ENCODE measurements at places on chromosomes 12 and 14.

GRCh38 chr12:77630344-77630743, 200.3 kb upstream of the NAV3 start:
- DNase-seq, result no peak

- DNase-seq, result no peak
Measured at GRCh38 chr12:24463375-24463774, 485.5 kb downstream of the BCAT1 start.

- DNase-seq, result no peak
Measured at GRCh38 chr12:124470806-124471205, 96.6 kb downstream of the NCOR2 start.

DNA sequence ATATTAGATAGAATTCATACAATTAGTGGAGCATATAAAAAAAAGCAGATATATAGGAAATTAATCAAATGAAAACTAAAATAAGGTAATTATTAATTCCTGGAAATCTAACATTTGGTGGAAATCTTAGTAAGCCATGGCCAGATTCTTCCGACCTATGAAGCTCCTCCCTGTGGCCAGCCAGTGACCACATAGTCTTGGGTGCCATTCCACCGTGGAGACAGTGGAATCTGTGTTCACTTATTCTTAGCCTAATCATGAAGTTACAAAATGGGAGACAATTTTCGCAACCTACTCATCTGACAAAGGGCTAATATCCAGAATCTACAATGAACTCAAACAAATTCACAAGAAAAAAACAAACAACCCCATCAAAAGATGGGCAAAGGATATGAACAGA, 241.9 kb upstream of the FLRT2 start:
- no peak for DNase-seq

DNA sequence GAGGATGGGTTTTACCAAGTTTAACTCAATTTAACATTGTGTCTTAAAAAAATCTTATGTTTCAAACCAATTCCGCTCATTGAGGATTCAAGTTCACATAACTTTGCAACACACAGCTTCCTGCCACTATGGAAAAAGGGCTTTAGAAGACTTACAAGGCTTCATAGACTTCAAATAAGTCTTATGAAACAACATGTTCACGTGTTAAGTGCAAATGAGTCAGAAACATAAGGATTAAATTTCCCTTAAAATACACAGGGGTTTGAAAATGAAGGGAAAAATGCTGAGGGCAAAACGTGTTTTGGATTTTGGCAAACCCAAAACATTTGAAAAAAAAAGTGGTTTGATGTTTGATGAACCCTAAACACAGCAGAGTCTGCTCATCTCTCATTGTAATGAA, 364.8 kb downstream of the BMP4 start:
- DNase-seq, result no peak

GRCh38 chr12:33000016-33000415, 103.4 kb upstream of the PKP2 start:
- no peak for DNase-seq

DNA sequence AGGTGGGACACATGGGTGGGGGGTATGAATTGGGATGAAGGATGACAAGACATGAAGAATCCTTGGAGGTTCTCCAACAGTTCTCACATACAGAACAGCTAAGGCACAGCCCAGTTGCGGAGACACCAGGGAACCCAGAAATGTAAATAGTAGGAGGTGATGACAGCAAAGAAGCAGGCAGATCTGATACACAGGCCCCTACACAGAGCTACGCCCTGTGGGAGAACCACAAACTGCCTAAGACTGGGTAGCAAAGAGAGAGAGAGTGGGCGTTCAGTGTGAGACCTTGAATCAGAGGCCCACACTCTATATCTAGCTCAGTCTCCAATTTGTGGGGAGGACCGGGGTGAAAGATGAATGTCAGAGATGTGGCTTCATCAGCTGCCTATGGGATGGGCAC, 9.5 kb upstream of the NUMB start:
- no peak for DNase-seq

DNA sequence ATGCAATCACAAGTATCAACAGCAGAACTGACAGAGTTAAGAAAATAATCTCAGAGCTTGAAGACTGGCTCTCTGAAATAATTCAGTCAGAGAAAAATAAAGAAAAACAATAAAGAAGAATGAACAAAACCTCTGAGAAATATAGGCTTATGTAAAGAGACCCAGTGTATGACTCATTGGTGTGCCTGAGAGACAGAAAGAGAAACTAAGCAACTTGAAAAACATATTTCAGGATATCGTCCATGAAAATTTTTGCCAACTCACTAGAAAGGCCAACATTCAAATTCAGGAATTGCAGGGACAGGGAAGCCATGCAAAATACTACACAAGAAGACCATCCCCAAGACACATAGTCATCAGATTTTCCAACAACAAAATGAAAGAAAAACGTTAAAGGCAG, 56.2 kb downstream of the APOBEC1 start:
- no peak for DNase-seq

- DNase-seq, result no peak
Measured at GRCh38 chr12:57118711-57119271, 7.6 kb upstream of the STAT6 start.

- no peak for DNase-seq
Measured at GRCh38 chr12:60210756-60211155, 614.9 kb downstream of the SLC16A7 start.

DNA sequence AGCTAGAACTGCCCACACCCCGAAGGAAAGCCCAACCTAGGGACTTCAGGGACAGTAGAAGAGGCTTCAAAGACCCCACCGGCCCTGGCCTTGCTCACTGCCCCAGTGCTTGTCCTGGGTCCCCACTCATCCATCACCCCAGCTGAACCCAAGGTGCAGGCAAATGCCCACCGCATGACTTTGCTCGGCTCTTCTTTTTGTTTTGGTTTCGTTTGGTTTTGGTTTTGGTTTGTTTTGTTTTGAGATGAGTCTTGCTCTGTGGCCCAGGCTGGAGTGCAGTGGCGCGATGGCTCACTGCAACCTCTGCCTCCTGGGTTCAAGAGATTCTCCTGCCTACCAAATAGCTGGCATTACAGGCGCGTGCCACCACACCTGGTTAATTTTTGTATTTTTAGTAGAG, 9.0 kb downstream of the CCDC85C start:
- no peak for DNase-seq

- no peak for DNase-seq
Measured at GRCh38 chr14:71408362-71409030, 501.2 kb downstream of the PCNX1 start.

Measured in right lung (tissue), 10 donors.